Mesenteric fat pad (tissue), 1 donor: ENCODE measurements at places on chromosomes 1 and 21. TPM values are rescaled to one million over a fixed set of nuclear protein-coding genes. Genes with fewer than 3 reads are reported as not detected.

DNA sequence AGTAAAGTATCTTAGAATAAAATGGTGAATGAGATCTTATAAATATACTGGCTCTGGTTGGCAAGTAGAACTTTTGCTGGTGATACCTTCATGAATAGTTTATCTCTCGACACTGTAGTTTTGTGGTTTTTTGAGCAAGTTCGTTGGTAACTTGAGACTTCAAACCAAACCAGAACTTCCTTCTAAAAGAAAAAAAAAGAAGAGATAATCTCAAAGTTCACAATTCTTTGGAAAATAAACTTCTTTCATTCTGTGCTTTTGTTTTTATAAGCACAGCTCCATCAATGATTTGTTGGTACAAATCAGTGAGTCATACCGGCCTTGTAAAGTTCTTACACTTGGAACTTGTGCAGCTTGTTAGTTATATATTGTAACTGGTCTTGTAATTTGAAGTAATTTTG is 2.3 kb downstream of the HIPK1 start:
- DNase-seq: no peak

DNA sequence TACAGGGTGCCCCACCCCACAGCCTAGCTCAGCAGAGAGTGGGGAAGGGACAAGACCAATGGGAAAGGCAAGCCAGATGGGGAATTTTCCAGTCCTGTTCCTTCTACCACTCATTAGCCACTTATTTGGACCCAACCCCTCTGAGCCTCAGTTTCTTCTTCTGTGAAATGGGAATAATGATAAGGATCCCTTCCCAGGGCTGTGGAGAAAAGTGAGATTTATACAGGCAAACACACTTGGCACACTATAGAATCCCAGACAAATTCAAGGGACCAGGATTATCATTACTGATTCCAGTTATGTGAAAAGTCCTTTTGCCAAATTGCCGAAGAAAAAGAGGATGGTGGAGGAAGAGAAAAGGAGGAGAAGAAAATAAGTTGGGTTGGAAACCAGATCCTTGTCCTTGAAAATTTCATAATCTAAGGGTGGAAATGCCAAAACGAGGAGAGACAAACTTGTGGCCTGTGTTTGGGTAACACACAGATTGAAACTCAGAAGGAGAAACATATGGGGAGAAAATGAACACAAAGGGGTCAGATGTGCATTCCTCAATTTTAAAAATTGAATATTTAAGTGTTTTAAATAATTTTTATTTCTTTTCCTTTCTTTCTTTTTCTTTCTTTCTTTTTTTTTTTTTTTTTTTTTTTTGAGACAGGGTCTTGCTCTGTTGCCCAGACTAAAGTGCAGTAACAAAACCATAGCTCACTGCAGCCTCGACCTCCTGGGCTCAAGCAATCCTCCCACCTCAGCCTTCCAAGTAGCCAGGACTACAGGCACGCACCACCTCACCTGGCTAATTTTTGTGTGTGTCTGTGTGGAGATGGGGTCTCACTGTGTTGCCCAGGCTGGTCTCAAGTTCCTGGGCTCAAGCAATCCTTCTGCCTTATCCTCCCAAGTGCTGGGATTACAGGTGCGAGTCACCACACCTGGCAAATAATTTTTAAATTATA is 9.6 kb downstream of the CAPN2 start:
- no peak for DNase-seq

Gene FNDC10
- total RNA-seq: 2.9 TPM

GRCh38 chr1:59635097-59635496 is 179.7 kb upstream of the HOOK1 start:
- DNase-seq: no peak
